Activated CD4-positive, CD25-positive, alpha-beta regulatory T cell (primary cell): ENCODE measurements at places on chromosomes 5 and 9.
A peak's percentile ranks its signal among the peaks of the same experiment; 100 is the strongest.

DNA sequence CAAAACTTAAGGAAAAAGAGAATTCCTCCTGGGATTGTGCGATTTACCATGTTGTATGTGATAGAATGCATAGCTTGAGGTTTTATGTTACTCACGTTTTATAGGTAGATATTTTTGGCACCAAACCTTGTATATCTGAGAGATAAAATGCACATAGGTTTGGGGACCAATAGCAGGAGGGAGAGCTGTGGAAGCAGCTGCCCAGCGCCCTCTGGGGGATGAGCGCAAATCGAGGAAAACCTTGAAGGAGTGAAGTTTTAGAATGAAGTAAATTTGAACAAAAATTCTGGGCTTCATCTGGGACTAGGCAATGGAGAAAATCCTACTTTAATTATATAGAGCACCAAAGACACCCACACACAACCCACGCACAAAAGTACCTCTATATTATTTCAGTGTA is 197.0 kb downstream of the ADCY2 start:
- no peak for DNase-seq

DNA sequence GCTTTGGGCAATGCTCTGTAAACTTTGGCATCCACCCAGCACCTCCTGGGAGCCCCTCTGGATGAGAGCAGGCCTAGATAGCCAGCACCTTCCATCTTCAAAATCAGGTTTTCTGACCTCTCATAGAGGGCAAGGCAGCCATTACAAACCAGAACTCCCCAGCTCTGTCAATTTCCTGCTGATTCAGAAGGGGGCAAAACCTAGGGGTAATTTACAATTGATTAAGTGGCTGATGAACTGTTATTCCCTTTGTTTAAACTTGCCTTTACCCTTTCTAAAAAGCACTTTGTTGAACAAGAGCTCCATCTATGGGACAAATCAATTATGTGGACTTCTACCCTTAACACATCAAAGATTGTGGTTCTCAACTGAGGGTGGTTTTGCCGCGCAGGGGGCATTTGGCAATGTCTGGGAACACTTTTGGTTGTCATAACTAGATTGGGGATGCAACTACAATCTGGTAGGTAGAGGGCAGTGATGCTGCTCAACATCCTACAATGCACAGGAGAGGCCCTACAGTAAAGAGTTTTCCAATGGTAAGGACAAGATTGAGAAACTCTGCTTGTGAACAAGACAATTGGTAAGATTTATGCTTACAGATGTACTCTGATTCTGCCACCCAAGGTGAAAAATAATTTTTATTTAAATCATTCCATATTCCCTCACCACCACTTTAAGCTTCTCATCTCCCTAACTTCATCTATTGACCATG is 184.1 kb downstream of the MARCHF11 start:
- DNase-seq: no peak

DNA sequence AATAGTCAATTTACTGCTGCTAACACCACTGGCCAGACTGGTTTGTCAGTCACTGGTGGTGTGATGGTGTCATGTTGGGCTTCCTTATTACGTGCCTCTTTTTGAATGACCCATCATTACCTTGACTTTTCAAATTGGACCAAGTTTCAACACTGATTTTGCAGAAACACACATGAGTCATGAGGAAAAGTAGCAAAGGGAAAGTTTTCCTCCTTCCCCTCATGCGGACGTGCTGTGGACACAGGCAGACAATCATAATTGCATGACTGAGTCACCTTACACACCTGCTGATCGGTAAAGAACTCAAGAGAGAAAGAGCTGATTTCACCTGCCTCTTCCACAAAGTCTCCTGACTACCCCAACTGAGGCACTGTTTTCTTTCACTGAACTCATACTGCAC is 324.5 kb downstream of the ARRDC3 start:
- no peak for DNase-seq

- DNase-seq: no peak
These were observed 7.9 kb upstream of the KCNMB1 start for GRCh38 chr5:170397059-170397458.

GRCh38 chr5:29811914-29812679 is 1381.4 kb upstream of the CDH6 start:
- DNase-seq: no peak

- DNase-seq: no peak
These were observed 65.7 kb downstream of the EFNA5 start for GRCh38 chr5:107604990-107605389.

- DNase-seq: no peak
These were observed 28.4 kb upstream of the CAST start for GRCh38 chr5:96633820-96634219.

DNA sequence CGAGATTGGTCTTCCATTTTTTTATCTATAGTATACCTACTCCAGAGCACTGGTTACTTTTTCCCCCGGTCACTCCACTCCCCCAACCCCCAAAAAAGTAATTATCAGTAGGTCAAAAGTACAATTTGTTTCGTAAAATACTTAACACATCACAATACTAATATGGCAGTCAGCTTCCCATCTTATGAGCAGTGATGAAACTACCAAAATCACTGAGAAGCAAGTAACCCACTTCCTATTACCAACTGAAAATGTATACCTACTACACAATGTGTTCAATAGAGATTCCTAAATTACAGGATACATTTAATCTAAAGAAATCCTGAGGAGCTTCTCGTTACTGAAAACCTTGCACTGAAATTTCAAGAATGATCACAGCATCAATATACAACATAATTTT is 1.9 kb downstream of the CERT1 start:
- DNase-seq: no peak

GRCh38 chr5:170571281-170571731 is 67.5 kb downstream of the KCNIP1 start:
- DNase-seq: no peak

DNA sequence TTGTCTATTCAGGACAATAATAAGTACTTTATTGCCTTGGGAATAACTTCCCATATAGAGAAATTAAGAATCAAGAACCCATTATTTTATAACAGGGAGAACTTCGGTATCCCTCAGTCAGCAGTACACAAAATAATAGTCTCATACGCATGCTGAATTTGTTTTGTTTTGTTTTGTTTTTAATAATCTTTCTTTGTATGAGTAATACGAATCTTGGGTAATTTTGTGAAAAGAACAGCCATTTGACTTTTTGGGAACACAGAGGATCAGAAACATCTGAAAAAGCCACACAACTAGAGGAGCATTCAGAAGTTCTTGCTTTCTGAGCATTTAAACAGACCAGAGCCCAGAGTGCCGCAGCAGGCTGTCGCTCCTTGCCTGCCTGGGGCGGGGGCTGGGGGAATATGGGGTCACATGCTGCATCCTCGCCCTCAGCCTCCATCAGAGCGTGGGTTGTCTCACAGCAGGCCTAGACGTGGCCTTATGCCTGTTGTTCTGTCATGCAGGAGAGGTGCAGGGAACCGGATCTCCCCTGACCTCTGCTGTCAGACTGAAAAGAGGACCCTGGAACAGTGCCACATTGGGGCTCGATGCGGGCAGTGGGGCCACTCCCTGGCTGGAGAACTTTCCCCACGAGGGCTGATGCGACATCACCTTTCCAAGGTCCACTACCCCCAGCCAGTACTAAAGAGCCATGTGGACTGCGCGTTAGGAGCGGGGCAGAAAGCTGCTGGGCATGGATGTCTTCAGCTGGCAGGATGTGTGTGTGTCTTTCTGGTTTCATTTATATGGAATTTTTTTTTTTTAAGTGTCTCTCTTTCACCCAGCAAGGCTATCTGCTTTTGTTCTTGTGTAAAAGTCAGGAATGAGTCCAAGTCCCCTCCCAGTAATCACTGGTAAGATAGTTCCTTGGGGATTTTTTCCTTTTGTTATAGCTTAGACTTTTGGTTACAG is 133.4 kb upstream of the OTULINL start:
- no peak for DNase-seq

GRCh38 chr9:116942593-116943061 is 255.5 kb downstream of the TRIM32 start:
- no peak for DNase-seq

GRCh38 chr5:96871686-96872085 is 4.6 kb upstream of the ERAP2 start:
- DNase-seq: no peak

DNA sequence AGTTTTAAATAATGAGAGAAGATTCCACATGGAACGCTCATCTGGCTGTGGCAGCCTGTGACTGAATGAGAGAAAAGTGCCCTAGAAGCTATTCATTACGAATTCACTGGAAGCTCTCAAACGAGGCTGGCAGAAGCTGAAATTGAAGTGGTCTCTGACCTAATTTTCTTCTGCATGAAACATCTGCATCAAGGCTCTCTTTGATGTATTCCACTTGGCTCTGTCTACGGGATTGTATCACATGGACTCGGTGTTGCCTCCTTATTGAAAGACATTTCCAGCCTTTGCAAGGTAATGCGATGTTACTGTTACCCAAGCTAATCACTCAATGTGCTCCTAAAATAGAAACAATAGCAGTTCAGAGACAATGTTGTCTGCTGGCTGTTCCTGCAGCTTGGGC is 246.9 kb upstream of the ZNF462 start:
- DNase-seq: no peak

- DNase-seq: no peak
These were observed 10.9 kb upstream of the LAMC3 start for GRCh38 chr9:130997925-130998596.

- no peak for DNase-seq
These were observed 981.5 kb downstream of the PTPRD start for GRCh38 chr9:9631284-9631683.

GRCh38 chr9:135602789-135603481 is 36.4 kb downstream of the GLT6D1 start:
- peak; percentile 44 for DNase-seq

- DNase-seq: no peak
These were observed 26.8 kb downstream of the AMBP start for GRCh38 chr9:114051281-114051680.

DNA sequence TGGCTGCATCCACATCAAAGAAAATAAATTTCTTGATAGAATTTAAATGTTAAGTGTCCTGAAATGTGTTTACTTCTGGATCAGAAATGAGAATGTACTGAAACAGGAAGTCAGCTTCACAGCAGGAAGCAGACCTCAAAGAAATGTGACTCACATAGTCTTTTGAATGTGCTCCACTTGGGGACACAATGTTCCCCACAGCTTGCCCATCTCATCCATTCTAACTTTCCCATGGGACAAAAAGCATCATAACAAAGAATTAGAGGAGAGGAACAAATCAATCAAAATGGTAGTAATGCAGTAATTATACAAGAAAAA is 85.7 kb downstream of the GRAMD2B start:
- DNase-seq: no peak

DNA sequence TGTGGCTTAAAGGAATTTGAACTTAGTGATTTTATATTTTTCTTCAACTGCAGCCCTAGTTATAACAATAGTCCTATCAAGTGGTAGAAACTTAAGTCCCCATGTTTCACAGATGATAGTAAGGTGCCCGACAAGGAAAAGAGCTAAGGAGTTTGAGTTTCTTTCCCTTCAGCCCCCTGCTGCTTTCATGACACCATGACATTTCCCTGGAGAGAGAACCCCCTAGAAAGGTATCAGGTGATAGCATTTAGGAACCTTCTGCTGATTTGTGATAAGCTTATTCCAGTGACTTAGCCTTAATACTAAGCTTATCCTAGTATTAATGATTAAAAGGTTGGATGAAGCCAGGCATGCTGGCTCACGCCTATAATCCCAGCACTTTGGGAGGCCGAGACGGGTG is 623.8 kb upstream of the TYRP1 start:
- no peak for DNase-seq

DNA sequence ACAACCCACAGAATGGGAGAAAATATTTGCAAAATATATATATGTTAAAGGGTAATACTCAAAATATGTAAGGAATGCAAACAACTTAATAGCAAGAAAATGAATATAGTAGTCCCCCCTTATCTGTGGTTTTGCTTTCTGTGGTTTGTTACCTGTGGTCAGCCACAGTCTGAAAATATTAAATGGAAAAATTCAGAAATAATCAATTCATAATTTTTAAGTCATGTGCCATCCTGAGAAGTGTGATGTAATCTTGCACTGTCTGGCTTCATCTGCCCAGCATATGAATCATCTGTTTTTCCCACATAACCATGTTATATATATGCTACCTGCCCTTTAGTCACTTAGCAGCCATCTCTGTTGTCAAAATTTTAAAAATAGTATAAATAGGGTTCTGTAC is 11.7 kb downstream of the CER1 start:
- no peak for DNase-seq

- no peak for DNase-seq
These were observed 212.8 kb upstream of the IRX1 start for GRCh38 chr5:3382782-3383181.
